ENCODE measurements at places on chromosomes 3 and 15.

DNA sequence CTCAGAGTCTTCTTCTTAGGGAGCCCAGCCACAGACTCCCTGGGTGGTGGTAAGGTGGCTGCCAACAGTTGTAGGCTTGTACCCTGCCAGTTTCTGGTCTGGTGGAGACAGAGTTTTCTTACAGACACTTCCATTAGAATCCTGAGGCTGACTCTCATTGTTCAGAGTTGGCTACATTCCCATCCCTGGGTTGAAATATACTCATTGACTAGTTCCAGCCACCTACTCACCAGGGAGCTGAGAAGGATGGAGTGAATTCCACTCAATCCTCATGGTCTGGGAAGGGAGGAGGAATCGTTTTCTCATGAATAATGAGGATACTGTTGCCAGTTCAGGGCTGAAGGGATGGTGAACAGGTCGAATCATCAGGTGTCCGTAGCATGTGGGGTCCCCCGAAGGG, 226.5 kb upstream of the PROK2 start:
- no peak for DNase-seq

DNA sequence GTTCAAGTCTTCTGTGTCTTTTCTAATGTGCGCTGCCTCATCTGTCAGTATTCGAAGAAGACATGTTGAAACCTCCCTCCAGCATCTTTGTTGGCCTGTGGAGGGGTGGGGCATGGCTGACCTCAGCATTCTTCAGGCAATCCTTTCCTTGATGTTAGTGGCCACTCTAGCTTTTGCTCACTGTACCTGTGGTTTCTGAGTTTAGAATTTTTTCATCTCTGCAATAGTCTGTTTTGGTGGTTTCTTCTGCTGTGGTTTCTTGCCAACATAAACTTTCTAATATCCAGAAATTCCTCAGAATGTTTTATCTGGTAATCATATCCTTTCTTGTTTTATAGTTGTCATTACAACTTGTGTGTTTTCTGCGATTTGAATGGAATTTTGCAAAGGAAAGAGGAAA, 251.3 kb upstream of the NR2E3 start:
- DNase-seq = no peak

DNA sequence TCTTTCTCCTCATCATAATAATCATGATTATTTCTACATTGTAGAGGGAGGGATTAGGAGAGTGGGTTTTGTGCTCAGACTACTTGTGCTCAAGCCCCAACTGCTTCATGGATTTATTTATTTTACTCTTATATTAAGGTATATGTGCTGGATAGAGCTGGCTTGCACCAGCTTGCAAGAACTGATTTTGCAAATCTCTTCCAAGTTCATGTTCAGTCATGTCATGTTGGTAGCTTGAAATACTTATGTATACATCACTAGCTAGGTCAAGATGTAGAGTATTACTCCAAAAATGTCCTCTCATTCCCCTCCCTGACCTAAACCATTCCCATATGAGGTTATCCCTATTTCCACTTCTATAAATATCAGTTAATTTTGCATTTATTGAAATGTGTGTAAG, 293.9 kb upstream of the RBMS3 start:
- no peak for DNase-seq

DNA sequence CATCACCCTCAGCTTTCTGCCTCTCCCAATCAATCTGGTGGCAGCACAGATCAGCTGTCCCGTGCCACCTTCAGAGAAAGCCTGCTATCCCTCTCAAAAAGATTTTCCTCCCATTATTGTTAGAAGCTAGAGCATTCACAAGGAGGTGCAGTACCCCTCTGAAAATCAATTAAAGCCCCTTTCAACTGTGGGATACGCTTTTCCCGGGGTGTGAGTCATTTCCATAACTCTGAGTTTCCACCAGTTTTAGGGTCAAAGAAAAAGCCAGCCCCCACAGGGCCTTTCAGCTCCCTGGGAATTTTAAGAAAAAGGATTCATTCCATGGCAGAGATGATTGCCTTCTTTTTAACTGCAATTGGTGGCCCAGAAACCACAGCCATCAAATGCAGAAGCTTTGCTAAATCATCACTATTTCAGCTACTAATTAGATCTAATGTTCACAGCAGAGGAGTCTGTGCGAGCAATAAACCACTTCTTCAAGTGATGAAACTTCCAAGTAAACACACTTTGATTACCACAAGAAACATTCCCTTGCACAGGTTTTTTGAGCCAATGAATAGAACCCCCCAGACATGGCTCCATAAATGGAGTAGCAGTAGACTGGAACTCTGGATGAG, 270.0 kb upstream of the TPRG1 start:
- no peak for DNase-seq

GRCh38 chr15:63815796-63816533, 17.8 kb downstream of the HERC1 start:
- no peak for DNase-seq

- no peak for DNase-seq
These were observed 30.0 kb upstream of the SLC6A1 start for GRCh38 chr3:10962481-10963036.

DNA sequence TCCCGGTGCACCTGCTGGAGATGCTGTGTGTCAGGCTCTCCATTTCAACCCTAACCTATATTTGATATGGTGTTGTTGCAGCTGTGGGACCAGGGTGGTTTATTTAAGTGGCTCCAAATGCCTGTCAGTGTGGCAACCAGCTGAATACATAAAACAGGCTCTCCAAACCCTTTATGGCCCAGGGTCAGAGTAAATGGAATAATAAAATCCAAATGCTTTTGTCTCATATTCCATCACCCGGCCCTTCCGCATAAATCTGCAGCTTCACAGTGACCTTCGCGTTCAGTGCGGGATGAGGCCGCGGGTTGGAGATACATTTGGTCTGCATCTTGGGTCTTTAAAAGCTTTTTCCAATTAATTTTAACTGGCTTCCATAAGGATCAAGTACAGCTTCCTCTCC, 382.1 kb upstream of the NR2F2 start:
- no peak for DNase-seq

DNA sequence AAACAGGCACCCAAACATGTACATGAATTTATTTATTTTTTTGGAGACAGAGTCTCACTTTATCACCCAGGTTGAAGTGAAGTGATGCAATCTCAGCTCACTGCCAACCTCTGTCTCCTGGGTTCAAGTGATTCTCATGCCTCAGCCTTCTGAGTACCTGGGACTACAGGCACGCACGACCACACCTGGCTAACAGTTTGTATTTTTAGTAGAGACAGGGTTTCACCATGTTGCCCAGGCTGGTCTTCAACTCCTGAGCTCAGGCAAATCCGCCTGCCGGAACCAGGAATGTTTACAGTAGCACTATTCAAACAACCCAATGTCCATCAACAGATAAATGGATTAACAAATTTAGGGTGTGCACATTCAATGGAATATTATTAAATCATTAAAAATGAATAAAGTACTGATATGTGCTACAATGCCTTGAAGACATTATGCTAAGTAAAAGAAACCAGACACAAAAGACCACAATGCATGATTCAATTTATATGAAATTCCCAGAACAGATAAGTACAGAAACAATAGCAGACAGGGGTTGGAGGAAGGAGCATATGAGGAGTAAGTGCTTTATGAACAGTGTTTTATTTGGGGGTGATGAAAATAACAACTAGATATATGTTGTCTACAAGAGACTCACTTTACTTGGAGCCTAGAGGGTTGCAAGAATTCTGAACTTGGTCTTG, 1.3 kb downstream of the LEO1 start:
- DNase-seq = no peak

DNA sequence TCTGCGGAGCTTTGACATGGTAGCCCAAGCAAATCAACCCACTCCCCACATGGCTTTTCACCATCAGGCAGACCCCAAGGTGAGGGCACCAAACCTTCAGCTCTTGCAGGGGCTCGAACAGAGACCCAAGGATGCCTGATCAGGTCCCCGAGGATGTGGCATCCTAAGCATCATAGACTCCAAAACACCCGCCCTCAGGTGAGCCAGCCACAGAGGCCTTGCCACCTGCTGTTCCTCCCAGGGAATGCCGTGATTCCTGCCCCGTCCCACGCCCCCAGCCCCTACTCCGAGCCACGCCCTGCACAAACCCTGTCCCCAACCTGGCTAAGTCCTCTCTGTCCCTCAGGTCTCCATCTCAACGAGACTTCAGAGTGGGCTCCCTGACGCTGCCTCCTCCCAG, 34.7 kb upstream of the SLC41A3 start:
- no peak for DNase-seq

GRCh38 chr3:134667406-134667805, 16.6 kb upstream of the KY start:
- no peak for DNase-seq

DNA sequence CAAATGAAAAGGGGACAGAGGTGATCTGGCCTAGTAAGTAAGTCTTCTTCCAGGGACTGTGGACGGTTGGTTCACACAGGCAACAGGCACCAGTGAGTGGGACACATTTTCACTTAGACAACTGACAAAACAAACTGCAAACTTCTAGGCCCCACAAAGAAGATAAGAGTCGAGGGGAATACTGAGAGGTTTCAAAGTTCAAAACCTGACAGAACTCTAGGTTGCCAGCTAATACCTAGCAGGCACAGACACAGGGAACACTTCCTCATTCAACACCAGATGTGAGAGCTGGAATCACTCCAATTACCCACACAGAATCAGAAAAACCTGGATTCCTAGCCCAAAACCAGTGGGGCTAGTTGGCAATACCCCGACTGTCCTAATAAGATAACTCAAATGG, 621.7 kb downstream of the ZPLD1 start:
- no peak for DNase-seq

GRCh38 chr3:17456046-17456445, 286.4 kb downstream of the TBC1D5 start:
- no peak for DNase-seq

GRCh38 chr3:10374311-10374710, 53.4 kb upstream of the SEC13 start:
- DNase-seq = no peak

GRCh38 chr3:16334909-16335308, 69.9 kb downstream of the OXNAD1 start:
- DNase-seq = no peak

GRCh38 chr3:20480786-20481365, 294.9 kb upstream of the SGO1 start:
- DNase-seq = no peak

DNA sequence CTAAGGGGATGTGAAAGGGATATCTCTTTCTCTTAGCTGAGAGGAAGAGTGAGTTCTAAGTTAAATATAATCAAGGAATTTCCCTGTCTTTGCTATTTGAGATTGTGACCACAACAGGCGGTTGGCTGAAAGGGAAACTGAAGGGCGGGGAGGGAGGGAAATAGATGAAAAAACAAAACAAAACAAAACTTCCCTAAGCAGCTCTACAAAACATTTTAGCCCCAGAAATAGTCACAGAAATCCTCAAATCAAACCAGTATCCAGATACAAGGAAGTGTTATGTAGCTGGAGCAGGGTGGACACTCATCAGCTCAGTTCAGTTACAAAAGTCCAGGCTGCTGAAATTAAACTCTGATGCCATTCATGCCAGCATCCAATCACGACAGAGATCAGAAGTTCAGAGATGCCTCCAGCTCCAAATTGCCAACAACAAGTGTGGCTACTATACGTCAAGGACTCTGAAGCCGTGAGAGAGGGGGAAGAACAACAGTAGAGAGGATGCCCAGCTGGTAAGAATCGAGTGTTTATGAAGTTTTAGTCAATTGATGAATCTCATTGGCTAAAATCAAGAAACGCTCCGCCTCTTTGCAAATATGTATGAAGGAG, 319 bp upstream of the TP63 start:
- no peak for DNase-seq
